ENCODE measurements at places on chromosomes 5 and 9.

- DNase-seq, result no peak
Observed at GRCh38 chr5:143396353-143396940, 7.0 kb downstream of the NR3C1 start.

GRCh38 chr9:72882117-72882775 lies 70.6 kb downstream of the ALDH1A1 start:
- DNase-seq, result no peak

- no peak for DNase-seq
Observed at GRCh38 chr5:78533356-78533755, 115.2 kb downstream of the LHFPL2 start.

DNA sequence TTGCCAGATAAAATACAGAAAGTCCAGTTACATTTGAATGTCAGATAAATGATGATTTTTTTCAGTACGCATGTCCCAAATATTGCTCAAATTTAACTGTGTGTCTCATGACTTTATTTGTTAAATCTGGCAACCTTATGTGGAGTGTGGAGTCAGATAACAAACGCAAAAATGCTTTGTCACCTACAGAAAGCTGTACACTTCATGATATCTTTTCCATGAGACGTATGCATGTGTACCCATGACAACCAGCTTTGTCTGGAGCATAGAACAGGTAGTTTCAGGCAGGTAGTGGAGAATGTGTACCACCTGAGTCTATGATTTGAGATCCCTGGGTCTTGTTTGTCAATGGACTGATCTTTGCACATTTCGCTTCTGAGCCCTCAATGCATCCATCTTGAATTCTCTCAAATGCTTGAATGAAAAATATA lies 105.5 kb upstream of the CPEB4 start:
- DNase-seq, result no peak

GRCh38 chr5:140630292-140631035 lies 2.5 kb downstream of the CD14 start:
- peak; percentile 30 for DNase-seq

DNA sequence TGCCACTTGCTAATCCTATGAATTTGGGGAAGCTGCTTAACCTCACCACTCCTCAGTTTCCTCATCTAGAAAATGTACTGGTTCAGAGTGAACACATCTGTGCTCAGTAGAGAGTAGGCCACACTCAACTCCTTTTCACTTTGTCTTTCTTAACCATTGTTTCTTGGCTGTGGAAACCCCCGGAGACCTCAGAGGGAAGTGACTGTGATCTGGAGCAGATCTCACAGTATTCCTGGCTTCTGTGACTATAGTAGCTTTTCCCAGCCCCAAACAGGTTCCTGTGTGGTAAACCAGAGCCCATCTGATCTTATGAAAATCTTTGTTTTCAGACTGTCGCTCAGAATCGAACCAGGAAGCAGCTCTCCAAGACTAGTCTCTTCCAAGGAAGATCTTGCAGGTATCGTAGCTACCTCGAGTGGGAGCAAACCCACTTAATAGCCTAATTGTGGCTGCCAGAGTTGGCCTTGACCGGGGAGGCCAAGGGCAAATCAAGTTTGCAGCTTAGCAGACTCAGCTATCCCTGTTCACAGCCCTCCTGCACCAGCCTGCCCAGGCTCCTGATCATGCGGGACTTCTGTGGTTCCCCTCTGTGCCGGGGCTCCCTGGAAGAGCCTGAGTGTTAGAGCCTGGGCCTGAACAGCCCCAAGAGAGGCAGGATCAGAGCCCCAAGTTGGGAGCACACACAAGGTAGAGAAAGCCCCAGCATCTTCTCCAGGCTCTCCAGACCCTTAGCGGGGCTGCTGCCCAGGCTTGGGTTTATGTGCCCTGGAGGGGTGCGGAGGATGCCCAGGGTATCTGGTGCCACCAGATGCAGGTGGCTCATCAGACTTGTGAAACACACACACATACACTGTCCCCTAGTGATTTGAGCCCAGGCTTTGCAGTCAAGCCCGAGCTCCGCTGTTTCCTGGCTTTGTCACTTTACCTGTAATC lies 52.2 kb upstream of the ANGPTL2 start:
- DNase-seq, result no peak

GRCh38 chr9:114339130-114339908 lies 9.7 kb downstream of the ORM2 start:
- DNase-seq, result peak; percentile 48

GRCh38 chr5:140267201-140267540 lies 35.7 kb downstream of the PFDN1 start:
- DNase-seq, result no peak

GRCh38 chr9:120875954-120876841 lies 790 bp downstream of the PHF19 start:
- DNase-seq, result peak; percentile 95

DNA sequence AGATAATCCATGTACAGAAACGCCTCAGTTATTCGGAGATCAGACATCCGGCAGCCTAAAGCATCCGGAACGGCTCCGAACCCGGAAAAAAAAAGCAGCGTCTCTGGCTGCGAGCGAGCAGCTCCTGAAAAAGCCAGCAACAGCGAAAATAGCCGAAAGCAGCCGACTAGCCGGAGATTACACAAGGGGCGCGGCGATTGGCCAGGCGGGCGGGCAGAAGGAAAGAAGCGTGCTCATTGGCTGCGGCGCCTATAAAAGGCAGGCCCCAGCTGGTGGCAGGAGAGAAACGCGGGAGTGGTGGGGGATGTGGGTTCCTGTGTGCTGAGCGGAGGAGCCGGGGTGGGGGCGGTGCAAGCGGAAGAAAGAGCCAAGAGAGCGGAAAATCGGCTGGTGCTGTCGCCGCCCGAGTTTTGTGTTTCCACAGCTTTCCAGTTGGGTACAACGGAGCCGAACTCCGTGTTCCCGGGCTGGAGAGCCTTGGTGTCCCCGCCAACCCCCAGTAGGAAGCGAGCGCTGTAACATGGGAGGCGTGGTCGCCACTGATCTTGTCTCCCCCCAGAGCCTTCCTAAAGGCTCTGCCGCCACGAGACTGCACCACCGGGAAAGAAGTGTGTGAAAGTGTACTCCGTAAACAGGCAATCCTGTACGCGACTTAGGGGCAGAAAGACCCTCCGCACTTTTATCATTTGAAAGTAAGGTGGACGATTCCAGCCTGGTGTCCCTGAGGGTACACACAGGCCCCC lies at the start of gene ARL15:
Gene ARL15, minus strand, starts transcription at position 141 of the 743 bp plus-strand sequence.
- DNase-seq, result peak; percentile 95

DNA sequence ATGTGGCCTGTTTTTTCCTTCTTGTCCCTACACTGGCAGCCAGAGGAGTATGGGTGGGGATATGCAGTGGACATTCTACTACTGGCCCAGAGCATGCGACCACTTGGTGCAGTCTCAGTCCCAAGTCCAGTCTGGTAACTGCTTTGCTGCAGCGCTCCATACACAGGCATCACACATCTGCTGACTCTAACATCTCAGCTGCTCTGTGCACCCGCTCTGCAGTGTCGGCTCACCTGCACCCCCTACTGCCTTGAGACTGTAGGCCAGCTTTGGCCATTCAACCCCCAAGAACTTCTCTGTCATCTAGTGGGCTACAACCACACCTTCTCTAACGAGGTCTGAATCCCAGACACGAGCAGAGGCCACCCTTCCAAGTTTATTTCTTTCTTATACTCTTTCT lies 46.4 kb upstream of the SLCO6A1 start:
- peak; percentile 30 for DNase-seq
